Stimulated activated CD8-positive, alpha-beta memory T cell treated with anti-CD3 and anti-CD28 coated beads, Interleukin-4, amount 100 ng/mL, for 48 hours (primary cell): ENCODE measurements at places on chromosomes 1 and 21.

GRCh38 chr21:39726133-39726532 lies 18.9 kb upstream of the IGSF5 start:
- DNase-seq = no peak

- DNase-seq = no peak
Observed at GRCh38 chr1:3071565-3072390, 2.8 kb downstream of the PRDM16 start.

GRCh38 chr21:25788677-25789076 lies 53.9 kb downstream of the GABPA start:
- no peak for DNase-seq

DNA sequence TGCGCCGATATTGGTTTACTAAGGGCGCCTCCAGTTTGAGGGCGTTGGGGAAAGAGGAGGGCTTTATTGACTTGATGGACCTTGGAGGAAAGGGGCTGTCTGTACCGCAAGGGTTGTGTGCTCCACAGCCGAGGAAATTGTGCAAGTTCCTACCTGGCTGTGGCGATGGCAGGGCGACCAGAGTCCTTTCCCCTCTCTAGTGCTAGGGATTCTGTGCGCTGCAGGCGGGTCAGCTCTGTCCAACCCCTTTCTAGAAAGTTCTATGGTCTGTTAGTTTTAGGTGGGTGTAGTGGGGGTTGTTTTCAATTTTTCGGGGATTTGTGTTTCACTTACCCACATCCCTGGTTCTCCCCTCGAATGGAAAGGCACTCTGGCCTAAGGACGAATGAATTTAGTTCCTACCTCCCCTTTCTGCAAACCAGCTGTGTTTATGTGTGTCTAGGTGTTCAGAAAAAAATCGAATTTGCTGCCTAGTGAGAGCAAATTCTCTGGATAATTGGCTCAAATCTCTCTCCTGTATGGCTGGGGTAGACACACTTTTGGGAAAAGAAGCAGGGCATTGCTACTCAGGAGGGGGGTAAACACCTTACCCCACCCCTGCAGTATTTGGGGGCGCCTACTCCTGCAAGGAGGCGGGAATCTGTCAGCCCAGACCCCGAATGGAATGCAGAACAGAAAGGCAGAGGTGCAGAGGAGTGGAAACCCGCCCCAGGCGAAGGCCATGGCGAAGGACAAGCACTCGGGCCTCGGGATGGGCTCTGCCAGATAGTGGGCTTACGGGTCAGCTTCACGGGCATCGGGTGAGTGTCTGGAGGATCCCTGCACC lies 2.0 kb downstream of the DMBX1 start:
- no peak for DNase-seq

DNA sequence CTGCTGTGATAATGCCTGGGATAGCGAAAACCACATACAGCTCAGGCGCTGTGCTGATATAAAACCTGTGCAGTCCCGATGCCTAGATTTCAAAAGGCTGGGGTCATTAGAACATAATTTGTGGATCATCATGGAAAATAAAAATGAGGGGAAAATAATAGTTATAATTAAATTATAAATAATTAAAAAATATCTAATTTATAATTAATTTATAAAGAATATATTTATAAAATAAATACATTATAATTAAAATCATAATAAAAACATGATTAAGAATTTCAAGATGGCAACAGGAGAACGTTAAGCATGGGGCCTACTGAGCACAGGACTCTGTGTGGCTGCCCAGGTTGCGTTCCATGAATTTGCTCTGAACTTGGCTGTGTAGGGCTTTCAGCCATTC lies 53.9 kb downstream of the C21orf91 start:
- DNase-seq = no peak

DNA sequence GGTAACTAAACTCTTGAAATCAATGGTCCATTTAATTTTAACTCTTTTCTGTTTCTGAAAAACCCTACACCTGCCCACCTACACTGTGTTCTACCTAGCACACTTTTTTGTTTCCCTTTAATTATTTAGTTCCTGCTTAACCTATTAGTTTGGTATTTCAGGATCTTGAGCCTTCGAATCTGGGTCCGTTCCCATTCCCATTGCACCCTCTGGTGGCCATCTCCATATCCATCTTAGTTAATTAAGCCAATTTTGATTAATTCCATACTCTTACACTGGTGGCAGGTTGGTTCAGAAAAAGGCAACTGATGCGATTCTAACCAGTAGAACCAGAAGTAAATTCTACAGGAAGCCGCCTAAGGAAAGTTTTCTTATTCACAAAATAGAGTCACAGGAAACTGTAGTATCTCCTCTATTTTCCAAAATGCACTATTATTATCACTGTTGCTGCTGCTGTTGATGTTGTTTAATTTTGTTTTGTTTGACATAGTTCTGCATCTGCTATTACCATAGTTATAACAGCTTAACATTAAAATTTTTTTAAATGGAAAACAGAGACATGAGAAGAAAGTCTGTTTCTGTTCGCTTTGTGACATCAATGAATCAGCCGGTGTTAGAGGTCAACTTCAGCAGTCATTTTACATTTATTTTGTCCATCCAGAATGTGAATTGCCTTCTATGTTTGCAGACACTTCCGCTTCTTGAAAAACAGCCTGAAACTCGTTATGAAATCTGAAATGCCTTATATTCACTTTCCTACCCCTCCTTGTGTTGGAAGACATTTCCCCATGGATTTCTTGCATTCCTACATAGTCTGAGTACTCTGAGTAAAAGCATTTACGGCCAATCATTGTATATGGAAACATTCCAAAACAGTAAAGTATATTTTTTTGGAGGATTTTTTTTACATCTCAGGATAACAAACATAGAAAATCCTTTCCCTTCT lies 115.5 kb upstream of the NCAM2 start:
- peak; percentile 25 for DNase-seq

- no peak for DNase-seq
Observed at GRCh38 chr1:9901148-9902059, 8.7 kb downstream of the CTNNBIP1 start.

- DNase-seq = no peak
Observed at GRCh38 chr21:36065497-36066036, 4.3 kb upstream of the CBR1 start.

DNA sequence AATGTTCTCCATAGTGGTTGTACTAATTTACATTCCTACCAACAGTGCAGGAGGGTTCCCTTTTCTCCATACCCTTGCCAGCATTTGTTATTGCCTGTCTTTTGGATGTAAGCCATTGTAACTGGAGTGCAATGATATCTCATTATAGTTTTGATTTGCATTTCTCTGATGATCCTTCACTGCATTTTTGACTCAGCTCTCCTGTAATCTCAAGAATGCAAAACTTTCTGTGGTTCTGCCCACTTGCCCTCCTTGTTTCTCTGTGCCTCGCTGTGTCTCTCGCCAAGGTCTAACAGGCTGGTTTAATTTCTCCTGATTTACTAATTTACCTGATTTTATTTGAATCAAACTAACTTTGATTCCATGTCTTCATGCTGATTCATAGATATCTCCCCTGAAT lies 407.9 kb downstream of the ZP4 start:
- no peak for DNase-seq

DNA sequence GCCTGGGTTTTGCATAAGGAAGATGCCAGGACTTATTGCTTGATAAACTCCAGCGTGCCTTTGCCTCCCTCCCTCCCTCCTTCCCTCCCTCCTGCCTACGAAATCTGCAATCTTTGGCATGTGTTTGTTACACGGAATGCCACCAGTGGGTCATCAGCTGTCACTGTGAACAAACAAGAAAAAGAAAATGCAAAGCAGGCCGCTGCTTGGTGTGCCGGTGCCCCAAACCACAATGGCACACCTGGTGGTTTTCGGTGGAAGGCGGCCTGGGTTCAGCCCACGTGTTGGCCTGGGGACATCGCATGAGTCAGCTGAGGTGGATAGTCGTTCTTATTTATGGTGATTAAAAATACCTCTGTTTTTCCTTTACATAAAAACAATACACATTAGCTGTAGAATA lies 16.3 kb upstream of the IFNLR1 start:
- DNase-seq = no peak

- DNase-seq = no peak
Observed at GRCh38 chr1:47024141-47024801, 802 bp downstream of the CYP4X1 start.

GRCh38 chr1:38246955-38247952 lies 200.7 kb upstream of the POU3F1 start:
- no peak for DNase-seq

GRCh38 chr1:45654540-45655280 lies 30.9 kb upstream of the CCDC17 start:
- DNase-seq = no peak

DNA sequence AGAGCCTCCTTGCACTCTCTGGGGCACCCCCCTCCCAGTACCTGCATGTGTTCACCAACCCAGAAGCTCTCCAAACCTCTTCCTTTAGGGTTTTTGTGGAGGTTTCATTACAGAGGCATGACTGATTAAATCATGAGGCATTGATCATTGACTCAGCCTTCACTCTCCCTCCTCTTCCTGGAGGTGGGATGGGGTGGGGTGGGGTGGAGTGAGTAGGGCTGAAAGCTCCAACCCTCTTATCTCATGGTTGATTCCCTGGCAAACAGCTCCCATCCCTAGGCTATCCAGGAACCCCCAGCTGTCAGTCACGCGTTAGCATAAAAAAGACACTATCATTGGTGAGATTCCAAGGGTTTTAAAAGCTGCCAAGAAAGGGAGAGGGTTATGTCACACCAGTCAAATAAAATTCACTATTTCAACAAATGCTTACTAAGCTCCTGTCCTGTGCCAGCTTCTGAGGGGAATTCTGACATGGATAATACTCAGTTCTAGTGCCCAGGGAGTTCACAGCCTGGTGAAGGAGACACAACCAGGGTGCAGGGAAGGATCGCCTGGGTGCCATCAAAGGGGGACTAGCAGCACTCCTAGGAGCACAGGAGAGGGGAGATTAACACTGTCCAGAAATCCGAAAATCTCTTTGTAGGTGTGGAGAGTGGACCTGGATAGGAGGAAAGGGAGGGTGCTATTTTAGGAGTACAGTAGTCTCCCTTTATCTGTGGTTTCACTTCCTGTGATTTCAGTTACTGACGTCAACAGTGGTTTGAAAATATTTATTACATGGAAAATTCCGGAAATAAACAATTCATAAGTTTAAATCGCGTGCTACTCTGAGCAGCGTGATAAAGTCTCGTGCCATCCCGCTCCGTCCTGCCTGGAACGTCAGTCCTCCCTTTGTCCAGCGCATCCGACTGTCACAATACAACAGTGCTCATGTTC lies 6.8 kb upstream of the IL24 start:
- no peak for DNase-seq

GRCh38 chr1:38088791-38089190 lies 42.2 kb upstream of the POU3F1 start:
- DNase-seq = no peak

DNA sequence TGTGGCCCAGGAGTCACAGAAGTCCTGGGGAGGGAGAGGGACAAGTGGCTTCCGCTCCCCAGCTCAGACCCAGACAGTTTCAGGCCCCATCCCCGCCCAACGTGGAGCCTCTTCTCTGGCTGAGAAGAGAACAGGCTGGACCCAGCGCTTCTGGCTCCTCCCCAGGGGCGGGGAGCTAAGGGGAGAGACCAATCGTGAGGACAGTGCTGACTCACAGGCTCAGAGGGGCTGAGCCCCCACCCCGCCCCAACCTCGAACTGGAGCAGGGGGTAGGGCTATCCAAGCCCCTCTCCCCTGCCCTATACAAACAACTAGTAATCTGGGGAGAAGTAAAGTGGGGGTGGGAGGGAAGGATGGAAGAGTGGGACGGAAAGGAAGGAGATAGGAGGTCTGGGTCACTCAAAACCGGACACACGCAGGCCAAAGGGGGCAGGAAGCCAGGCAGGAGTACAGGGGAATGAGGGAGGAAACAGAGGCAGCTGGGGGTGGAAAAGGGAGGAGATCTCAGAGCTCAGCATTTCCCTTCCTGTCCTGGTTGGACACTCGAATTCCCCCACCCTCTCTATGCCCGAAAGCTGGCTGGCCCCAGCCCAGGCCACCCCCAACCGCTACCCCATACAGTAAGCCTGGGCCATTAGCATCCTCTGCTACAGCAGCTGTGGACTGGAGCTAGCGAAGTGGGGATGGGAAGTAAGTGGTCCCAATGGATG lies at the start of gene SHC1:
TSS of gene SHC1 (minus strand) at position 117 of the 710 bp plus-strand sequence. CDS start 221 bp downstream, outside the sequence.
- peak; percentile 70 for DNase-seq

- no peak for DNase-seq
Observed at GRCh38 chr1:14323568-14324247, 274.8 kb upstream of the KAZN start.

DNA sequence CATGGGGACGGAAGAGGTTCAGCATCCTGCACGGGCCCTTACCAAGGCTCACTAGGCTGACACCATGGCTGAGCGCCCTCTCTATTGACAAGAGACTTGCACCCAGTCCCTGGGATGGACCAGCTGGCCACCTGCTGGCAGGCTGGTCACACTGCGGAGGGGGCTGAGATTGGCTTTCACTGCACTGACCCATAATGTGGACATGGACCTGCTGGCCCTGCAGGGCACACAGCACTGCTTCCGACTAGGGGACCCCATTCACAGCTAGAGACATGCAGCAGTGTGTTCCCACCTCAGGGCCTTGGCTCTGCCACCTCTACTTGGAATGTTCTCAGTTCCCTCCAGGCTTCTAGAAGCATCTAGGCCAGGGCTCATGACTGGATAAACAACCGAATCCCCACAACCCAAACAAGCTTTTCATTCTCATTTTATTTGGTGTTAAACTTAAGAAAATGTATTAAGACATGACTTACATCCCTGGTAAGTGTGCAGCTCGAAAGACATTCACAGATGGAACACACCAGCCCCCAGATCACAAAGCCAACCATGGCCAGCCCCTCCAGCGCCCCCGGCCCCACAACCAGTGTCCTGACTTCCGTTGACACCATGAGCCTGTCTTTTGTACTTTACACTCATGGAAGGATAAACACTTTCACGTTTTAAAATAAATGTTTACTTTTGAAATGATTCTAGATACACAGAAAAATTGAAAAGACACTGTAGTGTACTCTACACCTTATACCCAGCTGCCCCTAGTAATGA lies 9.3 kb upstream of the SRARP start:
- peak; percentile 75 for DNase-seq

DNA sequence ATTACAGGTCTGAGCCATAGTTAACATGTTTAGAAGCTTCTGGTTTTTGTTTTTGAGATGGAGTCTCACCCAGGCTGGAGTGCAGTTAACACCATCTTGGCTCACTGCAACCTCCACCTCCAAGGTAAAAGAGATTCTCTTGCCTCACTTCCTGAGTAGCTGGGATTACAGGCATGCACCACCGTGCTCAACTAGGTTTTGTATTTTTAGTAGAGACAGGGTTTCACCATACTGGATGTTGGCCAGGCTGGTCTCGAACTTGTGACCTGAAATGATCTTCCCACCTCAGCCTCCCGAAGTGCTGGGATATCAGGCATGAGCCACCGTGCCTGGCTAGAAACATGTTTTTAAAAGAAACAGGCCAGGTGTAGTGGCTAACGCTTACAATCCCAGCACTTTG lies 10.5 kb downstream of the NDUFS5 start:
- no peak for DNase-seq

GRCh38 chr21:42140196-42140934 lies 69.2 kb downstream of the UMODL1 start:
- no peak for DNase-seq

DNA sequence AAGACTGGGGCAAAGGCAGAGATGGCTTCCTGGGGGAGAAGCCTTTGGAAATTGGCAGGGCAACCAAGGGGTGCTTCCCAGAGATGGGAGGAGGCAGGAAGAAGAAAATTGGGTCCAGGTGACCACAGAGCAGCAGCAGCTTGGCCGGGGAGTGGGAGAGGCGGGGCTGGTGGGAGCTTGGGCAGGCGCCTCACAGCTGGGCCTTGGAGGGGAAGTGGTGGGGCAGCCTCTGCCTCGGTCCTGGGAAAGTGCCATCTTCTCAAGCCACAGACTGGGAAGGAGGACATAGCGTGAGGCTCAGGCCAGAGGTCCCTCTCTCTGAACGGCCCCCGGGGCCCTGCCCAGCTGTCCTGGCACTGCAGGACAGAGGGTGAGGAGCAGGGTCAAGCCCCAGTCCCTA lies 24.0 kb upstream of the WASF2 start:
- no peak for DNase-seq
